ENCODE measurements at places on chromosomes 7 and 10.

GRCh38 chr7:75823198-75823910 is 9.7 kb upstream of the CCL24 start:
- DNase-seq: no peak

- no peak for DNase-seq
These were observed 453.7 kb downstream of the SDK1 start for GRCh38 chr7:3754493-3755341.

GRCh38 chr7:24249266-24249665 is 34.7 kb upstream of the NPY start:
- no peak for DNase-seq

GRCh38 chr10:89771684-89772083 is 70.3 kb downstream of the KIF20B start:
- no peak for DNase-seq

DNA sequence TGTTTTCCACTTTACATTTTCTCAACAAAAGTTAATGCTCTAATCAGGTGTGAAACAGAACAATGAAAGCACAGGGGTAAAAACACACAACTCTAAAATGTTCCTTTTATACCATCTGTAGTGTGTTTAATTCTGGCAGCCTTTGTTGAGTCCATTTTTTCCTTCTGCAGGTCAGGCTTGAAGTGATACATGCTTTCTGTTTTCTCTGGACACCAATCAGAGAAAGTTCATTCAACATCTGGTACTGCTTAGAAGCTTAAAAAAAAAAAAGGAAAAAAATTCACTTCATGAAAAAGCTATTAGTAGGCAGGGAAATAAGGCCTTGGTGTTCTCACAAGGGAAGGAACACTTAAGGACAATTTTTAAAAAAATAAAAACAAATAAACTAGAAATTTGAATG is 231.3 kb upstream of the RHOBTB1 start:
- DNase-seq: no peak

DNA sequence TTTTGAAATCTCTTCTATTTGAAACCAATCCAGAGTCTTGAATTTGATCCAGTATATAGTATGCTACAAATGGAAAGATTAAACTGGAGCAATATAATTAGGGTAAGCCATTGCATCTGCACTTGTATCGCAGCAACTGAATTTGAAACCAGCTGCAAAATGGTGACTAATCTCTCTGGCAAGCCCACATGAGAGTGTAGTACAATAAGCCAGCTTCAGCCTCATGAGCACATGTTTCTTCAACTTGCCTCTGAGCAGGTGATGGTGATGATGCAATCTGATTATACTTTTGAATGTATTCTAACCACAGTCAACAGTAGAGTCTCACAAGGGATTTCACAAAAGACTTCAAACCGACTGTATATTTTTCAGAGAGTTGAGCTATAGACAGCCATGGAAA is 829 bp upstream of the RPA3 start:
- peak; percentile 14 for DNase-seq

- DNase-seq: peak; percentile 42
These were observed 4.1 kb downstream of the KCNIP2 start for GRCh38 chr10:101839416-101840063.

GRCh38 chr7:114627231-114627630 is 212.6 kb downstream of the FOXP2 start:
- no peak for DNase-seq

DNA sequence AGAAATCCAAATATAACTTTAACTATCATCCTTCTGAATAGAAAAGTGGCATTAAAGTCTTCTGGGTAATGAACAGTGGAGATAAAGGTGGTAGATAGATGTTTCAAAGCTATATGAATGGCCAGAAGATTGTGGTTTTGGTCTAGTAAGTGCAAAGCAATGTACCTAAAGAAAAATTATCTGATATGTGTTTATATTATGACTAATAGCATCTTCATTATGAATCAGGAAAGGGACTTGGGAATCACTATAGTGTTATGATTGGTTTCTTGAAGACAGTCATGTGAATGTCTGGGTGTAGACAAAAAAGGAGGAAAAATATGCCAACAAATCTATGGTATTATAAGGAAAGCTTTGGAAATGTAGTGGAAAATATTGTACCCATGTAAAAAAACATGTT is 3.0 kb downstream of the ZNF518A start:
- no peak for DNase-seq

GRCh38 chr7:139249179-139249810 is 18.3 kb downstream of the UBN2 start:
- no peak for DNase-seq

GRCh38 chr7:135991906-135992305 is 14.7 kb upstream of the MTPN start:
- no peak for DNase-seq

DNA sequence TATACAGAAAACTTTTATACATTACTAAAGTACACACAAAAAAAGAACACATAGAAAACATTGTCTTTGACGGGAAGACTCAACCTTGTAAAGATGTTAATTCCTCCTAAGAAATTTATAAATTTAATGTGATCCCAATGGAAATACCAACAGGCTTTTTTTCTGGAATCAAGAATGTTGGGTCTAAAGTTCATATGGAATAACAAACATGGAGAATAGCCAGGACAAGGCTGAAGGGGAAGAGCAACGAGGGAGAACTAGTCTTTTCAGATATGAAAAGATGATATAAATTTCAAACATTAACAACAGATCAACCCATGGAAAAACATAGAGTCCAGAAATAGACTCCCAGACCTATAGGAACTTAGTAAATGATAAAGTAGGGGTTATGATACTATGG is 19.8 kb downstream of the HIPK2 start:
- no peak for DNase-seq

GRCh38 chr10:68302503-68302823 is 29.4 kb upstream of the HNRNPH3 start:
- DNase-seq: no peak

- DNase-seq: no peak
These were observed 69.0 kb downstream of the SEPTIN7 start for GRCh38 chr7:35869810-35870209.

- DNase-seq: no peak
These were observed 10.4 kb downstream of the NFE2L3 start for GRCh38 chr7:26162431-26162830.

DNA sequence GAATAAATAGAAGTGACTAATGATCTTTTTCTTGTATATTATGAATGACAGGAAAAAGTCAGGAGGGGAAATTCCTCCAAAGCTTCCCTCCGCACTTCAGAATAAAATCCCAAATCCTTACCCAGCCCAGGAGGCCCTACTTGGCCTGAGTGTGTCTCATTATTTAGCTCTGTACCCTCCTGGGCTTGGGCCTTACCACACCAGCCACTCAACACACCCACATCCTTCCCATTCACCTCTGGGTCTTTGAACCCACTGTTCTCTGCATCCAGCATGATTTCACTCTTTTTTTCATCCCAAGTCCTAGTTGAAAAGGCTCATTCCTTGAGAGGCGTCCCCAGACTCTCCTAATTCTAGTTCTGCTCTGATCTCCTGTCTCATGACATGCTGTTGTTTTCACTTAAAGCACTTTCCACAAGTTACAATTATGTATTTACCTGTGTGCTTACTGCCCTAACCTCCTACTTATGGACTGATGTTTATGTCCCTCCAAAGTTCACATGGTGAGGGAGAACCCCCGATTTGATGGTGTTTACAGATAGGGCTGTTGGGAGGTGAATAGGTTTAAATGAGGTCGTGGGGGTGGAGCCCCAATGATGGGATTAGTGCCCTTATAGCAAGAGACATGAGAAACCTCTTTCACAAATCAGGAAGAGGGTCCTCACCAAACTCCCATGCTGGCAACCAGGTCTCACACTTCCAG is 6.4 kb downstream of the NOD1 start:
- no peak for DNase-seq

GRCh38 chr7:155299535-155300202 is 2.0 kb downstream of the INSIG1 start:
- no peak for DNase-seq

DNA sequence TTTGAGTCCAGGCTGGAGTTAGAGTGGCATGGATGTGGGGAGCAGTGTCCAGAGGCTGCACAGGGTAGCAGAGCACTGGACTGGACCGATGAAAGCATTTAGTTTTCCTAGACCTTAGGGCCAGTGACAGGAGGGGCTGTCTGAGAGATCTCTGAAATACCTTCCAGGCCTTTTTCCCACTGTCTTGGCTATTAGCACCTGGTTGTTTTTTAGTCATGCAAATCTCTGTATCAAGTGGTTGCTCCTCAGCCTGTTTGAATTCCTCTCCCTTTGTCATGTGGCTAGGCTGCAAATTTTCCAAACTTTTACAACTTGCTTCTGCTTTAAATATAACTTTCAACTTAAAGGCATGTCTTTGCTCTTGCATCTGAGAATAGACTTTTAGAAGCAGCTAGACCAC is 504.3 kb upstream of the VSTM2A start:
- DNase-seq: no peak

- DNase-seq: no peak
These were observed 54.7 kb upstream of the LSM8 start for GRCh38 chr7:118129041-118129795.

GRCh38 chr10:127415901-127416581 is 133.1 kb upstream of the NPS start:
- no peak for DNase-seq

DNA sequence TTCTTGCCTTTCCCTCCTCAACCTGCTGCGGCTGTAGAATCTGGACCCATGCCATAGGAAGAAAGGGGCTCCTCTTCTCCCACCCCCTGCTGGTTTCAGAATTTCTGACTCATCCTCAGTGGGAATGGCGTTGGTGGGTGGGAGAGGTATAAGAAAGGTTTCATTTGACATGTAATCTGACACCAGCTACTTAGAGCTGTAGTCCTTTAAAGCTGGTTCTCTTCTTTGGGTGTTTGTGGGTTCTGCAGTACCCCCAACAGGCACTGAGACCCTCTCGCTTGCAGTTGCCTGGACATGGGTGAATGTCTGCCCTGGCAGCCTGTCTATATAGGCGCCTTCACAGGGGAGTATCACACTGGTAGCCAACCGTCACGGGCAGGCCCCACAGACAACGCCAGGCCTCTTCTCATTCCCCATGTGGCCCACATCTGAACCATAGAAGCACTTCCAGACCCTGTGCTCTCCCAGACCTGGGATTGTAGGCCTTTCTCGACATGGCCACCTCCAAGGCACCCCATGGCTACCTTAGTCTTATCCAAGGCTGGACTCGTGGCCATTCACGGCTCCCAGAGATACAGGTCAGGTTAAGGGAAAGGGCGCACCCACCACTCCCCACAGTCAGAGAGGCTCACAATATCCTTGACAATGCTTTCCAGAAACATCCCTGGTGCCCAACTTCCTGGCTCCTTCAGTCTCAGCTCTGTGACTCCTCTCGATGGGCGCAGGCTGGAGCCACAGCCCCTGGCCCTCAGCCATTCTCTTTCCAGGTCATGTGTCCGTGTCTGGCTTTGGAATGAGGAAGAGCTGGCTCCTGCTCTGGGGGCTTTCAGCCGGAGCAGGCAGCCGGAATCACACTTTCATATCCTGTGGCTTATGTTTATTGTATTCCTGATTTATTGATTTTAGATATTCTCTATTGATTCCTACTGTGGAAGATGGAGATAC is 17.5 kb downstream of the ZNF862 start:
- no peak for DNase-seq

GRCh38 chr7:130201796-130202195 is 3.4 kb downstream of the TMEM209 start:
- no peak for DNase-seq

DNA sequence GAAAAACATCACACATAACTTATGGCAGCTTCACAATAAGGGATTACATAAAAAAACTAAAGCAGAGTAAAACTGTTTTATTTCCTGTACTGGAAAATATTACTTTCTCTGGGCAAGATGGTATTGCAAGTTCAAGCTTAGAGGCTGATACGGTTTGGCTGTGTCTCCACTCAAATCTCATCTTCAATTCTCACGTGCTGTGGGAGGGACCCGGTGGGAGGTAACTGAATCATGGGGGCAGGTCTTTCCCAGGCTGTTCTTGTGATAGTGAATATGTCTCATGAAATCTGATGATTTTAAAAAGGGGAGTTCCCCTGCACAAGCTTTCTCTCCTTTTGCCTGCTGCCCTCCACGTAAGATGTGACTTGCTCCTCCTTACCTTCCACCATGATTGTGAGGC is 5.1 kb upstream of the LRRC27 start:
- no peak for DNase-seq

DNA sequence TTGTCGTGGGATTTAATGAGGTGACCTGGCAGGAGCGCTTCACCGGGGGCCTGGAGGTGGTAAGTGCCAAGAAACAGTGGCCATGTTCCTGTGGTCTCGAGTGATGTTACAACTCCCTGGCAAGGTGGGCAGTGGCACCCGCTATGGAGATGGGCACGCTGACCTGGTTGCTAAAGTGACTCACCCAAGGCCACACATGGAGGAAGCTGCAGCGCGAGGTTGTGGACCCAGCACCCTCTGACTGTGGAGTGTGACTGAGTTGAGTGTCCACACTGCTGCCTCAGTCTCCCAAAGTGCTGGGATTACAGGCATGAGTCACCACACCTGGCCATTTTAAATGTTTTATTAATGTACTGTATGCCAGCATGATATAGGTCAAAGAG is 73.2 kb downstream of the RGS10 start:
- no peak for DNase-seq

- DNase-seq: no peak
These were observed 394.8 kb upstream of the IGFBP3 start for GRCh38 chr7:46315891-46316290.

- DNase-seq: no peak
These were observed 12.4 kb upstream of the SCRN1 start for GRCh38 chr7:30001998-30002397.

- DNase-seq: no peak
These were observed 261.6 kb downstream of the TWIST1 start for GRCh38 chr7:18855796-18856195.

- no peak for DNase-seq
These were observed 292.0 kb upstream of the ZMIZ1 start for GRCh38 chr10:78776756-78777155.

DNA sequence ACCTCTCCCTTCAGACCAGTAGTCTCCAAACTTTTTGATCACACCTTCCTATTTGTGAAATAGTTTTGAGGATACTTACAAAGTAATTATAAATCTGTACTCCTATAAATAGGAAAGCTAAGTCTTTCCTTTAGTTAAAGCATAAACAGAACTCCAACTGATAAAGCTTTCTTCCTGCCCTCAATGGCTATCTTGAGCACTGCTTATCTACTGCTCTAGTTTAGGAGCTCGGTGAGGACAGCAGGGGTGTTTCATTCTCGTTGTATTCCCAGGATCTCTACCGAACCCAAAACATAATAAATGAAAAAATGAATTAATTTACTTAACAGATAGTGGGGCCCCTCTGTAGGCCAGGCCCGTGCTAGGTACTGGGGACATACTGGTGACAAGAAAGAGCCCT is 17.7 kb downstream of the SORBS1 start:
- DNase-seq: no peak

Data from activated gamma-delta T cell treated with anti-CD3 and anti-CD28 coated beads, Interleukin-2, amount 50 U/mL, for 16 hours (primary cell).